ENCODE measurements at places on chromosomes 5 and 9.

DNA sequence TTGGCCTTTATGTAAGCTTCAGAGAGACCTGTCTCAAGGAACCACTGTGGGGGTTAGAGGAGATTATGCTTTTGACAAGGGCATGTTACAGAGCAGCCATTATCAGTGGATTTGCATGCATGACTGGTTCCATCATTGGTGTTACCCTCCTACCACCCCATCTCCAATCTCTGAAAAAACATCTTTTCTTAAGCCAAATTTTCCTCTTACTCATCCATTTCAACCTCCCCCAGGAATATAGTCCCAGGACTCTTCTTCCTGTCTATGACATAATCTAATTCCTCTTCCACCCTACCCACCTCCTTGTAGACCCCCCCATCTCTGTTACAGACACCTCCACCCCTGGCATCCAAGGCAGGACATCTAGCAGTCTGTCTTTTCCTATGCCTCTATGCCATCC, 33.1 kb upstream of the ADRB2 start:
- no peak for DNase-seq

DNA sequence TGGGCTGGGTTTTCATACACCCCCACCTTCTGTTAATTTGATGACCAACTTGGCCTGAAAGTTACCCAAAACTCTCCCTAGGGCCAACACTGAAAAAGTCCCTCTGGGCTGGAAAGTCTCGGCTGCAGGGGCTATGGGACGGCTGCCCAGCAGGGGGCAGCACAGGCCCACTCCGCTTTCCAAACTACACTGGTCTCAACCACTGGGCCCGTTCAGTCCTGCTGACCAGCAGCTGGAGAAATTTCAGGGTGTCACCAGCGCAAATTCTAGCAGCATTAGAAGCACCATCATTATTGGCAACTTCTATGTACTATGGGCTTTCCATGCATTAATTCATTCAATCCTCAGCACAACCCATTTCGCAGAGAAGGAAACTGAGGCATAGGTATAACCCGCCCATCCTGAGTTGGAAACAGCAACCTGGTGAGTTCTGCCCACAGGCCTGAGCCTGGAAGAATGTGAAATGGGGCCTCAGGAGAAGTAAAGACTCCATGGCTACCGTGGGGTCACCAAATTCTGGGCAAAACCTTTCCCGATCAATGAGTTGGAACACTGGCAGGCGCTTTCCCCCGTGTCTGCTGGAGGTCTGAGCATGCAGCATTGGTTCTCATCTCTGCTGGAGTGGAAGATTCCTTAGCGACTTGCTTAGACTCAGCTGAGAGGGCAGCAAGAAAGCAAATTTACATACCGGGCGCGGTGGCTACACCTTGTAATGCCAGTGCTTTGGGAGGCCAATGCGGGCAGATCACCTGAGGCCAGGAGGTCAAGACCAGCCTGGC, 9.7 kb downstream of the ORM2 start:
- DNase-seq, result peak; percentile 34

DNA sequence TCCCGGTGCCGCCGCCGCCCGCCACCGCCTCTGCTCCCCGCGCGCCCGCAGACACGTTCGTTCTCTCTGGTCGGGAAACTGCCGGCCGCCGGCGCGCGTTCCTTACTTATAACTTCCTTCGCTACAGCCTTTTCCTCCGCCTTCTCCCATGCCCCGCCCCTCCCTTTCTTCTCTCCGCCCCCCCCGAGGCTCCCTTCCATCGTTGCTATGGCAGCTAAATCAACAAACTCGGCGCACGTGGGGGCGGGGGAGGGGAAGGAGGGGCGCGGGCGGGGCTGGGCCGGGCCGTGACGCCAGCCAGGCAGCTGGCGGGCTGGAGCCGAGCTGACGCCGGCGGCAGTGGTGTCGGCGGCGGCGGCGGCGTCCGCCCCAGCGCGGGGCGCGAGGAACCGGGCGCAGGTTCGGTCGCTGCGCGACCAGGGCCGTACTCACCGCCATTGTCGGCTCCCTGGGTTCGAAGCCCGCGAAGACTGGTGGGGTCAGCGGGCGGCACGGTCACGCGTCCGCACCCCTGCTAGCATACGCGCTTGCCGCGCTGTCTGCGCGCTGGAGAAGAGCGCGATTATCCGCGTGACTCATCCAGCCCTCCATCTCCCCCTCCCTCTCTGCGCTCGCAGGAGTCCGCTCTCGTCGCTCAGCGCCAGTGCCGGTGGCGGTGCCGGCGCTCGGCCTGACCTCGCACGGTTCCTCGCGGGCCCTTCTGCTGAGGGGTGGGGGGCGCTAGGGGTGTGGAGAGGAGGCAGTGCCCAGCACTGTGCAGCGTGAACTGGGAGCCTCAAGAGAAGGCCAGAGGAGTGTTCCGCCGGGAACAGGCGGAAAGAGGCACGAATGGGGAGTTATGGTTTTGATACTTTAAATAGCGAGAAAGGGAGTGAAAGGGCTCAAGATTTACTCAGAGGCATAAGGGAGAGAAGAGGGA, at the start of gene KLF4:
KLF4 (minus strand) TSS at position 83 of the 919 bp plus-strand sequence. CDS start 597 bp downstream, outside the sequence.
- peak; percentile 74 for DNase-seq

DNA sequence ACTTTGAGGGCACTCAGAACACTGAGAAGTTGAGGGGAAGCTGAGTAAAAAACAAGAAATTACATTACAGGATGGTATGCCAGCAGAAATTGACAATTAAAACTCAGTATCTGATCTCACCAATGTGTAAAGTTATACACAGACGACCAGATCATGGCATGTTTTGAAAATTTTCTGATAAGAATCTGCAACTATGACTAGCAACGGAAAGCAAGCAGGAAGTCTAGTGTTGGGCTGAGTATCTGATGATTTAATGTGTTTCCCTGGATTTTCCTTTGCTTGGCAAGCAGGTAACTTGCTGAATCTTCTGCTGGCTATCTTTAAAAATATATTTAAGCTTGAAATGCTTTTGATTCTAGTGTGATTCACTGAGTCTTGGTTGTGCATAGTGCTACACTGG, 5.2 kb upstream of the GCNT4 start:
- no peak for DNase-seq

DNA sequence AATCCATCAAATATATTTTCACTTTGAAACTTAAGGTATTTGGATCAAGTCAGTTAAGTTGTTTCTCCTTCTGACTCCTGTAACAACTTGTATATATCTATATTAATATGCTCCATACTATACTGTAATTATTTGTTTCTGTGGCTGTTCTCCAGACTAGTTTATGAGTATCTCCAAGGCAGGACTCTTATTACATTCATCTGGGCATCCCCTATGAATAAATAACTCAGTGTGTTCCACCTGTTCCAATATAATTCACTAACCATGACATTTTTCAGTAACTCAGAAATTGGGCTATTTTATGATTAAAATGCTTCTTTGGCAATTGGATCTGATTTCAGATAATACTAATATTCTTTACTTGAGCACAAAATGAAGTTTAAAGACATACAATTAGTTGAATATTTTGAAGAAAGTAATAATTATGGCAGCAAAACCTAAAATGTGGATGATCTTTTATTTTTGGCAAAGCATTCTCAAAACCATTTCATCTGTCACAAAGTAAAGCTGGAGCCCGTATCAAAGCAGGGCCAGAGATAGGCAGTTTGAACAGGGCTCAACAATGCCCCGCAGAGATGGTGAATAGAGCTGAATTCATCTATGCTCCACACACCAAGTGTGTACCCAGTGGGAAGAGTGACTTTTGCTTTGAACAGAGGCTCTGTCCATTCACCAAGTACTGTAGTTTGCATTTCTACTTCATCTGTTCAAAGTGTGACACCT, 314.3 kb downstream of the PDE4D start:
- DNase-seq, result no peak

DNA sequence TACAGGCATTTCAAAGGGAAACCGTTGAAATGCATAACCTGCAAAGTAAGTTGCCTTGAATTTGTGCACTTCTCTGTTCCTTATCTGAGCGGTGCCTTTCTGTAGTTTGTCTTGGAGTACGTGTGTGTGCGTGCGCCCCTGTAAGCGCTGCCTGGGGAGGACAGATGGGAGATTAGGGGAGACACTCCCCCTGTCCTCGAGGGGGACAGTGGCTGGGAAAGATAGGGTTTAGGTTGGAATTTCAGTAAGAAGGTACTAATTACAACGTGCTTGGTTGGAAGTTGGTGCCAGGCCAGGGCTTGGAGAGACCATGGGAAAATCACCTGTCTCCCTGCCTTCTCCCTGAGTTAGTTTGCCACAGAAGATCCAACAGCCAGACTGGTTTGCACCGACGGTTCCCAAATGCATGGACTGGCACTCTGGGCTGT, 73.2 kb downstream of the PIK3R1 start:
- DNase-seq, result peak; percentile 26
